ENCODE measurements at places on chromosomes 2 and 18.

- no peak for DNase-seq
Measured at GRCh38 chr2:38474715-38475566, 97.9 kb upstream of the ATL2 start.

GRCh38 chr2:24861500-24861899 is 58.5 kb downstream of the ADCY3 start:
- DNase-seq: no peak

GRCh38 chr2:44267796-44268648 is 7.3 kb upstream of the SLC3A1 start:
- DNase-seq: no peak

DNA sequence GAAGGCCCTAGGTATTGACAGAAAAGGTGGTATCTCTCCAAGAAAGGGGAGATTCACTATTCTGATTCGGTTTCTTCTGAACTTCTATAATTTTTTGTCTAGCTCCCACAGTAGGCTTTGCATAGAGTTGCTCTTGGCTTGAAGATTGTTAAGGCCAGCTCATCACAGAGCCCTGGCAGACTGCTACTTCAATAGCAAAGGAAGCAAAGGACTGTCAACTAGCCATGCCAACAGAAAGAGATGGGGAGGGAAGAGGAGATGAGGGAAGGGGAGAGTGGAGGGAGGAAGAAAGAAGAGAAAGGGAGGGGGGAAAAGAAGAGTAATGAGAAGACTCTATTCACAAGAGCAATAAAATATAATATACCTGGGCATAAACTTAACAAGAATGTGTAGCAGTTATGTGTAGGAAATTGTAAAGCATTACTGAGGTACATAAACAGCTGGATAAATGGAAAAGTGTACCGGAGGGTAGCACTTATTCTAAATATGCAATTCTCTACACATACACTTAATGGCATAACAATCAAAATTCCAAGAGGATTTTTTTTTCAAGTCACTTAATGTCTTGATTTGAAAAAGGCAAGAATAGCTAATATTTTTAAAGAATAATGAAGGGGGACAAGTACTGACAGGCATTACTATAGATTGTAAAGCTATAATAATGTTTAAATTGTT is 102.5 kb downstream of the LOXHD1 start:
- DNase-seq: no peak

DNA sequence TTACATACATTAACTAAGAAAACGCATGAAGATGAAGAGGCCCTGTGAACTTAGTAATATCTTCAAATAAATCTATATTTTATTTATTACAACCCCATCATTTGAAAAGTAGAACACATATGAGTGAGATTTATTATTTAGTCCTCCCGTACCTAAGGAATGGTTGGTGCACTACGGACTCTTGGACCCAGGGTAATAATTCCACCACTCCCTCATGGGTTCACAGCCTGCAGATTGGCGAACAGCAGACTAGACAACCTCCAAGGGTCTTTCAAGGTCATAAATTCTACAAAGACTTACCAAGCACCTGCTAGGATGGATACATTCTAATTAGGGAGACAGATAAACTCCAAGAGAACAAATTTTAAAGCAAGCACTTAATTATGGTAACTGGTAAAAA is 51.6 kb downstream of the GALNT14 start:
- no peak for DNase-seq

DNA sequence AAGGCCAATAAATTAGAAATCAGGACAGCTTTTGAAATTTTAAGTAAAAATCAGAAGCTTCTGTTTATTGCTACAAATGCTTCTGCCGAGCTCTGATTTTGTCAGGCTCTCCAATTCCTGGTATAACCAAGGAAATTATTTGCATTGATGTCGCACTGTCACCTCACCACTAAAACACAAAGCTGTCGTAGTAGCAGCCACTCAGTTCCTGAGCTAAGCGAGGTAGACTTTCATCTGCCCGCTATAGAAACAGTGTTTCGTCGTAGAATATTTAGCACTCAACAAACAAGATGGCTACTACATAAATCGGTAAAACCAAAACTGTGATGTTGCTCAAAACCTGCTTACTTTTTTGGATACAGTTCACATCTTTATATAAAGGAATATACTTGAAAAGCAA is 141.3 kb upstream of the FOSL2 start:
- no peak for DNase-seq

DNA sequence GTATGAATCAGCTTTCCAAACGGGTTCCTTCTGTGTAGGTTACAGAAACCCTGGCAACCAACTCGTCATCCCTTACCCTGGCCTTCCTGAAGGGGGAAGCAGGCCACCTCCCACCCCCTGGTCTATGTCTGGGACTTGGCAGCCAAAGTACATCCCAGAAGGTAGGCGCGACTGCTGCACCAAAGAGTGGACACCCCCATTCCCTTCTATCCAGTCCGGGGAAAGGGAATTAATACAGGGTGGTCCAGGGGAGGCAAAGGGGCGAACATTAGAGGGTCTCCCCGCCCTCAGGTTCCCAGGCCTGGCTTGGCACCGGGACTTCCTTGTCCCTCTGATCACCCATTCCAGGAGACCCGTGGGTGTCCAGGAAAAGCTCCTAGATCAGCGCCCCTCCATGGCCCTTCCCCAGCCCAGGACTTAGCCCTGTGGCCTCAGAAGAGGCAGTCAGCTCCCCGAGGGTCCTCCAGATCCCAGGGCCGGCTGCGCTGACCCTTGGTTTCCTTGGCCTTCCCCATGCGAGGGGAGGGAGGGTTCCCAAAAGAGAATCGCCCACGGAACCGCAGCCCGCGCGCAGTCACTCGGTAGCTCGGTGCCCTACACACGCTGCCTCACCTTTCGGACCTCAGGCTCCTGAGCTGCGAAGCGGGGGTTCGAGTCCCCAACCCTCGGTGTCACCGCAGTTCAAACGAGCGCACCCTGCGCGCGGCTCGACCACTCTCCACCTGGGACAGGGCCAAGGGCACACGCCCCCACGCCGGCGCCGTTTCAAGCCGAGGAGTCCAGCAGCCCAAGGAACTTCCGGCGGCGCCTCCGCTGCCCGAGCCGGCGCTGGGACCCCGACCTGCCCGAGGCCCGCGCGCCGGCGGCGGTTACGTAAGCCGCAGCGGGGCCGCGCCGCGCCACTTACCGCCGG is at the start of gene PER2:
TSS of gene PER2 (minus strand) at position 874 of the 913 bp plus-strand sequence. CDS start 10,674 bp downstream, outside the sequence.
- DNase-seq: no peak

GRCh38 chr18:50753311-50753710 is 66.5 kb downstream of the MRO start:
- no peak for DNase-seq

- DNase-seq: no peak
Measured at GRCh38 chr2:27212626-27213471, 781 bp upstream of the SLC5A6 start.

GRCh38 chr2:218002845-218003180 is at the start of gene TNS1:
TSS of gene TNS1 (minus strand) at chr2:218002995. CDS start at chr2:218002872, 123 bp downstream.
- DNase-seq: no peak

GRCh38 chr2:234046521-234046920 is 4.0 kb upstream of the SPP2 start:
- no peak for DNase-seq

- no peak for DNase-seq
Measured at GRCh38 chr2:157271590-157272203, 14.2 kb downstream of the GALNT5 start.

DNA sequence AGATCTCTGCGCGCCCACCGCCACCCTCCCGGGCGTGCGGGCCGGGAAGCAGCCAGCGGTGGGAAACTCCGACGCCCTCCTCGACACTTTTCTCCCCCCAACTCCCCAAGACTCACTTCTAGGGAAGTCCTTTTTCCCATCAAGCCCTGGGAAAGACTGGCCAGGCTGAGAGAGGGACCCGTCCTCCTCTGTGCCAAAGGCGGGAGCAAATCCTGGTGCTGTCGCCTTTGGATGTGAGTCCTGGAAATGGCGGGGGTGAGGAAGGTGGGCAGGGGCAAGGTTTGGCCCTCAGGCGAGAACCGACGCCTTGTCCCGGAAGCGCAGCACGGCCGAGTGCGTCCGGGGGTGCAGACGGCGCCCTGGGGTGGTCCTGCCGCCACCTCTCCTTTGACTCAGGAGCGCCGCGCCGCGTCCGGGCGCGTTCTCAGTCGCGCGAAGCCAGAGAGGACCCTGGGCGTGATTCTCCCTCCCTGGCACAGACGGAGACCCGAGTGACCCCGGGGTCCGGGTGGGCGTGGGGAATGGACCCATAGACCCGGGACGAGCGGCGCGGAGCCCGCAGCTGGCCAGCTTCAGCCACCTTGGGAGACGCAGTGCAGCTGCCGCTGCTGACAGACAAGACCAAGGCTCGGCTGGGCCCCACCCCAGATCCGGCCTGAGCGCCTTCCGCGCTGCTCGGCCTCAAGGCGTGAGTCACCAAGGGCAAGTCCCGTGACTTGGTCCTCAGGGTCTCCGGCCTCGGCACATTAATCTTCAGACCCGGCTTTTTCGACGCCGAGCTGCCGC is 3.5 kb upstream of the LBX2 start:
- DNase-seq: no peak

DNA sequence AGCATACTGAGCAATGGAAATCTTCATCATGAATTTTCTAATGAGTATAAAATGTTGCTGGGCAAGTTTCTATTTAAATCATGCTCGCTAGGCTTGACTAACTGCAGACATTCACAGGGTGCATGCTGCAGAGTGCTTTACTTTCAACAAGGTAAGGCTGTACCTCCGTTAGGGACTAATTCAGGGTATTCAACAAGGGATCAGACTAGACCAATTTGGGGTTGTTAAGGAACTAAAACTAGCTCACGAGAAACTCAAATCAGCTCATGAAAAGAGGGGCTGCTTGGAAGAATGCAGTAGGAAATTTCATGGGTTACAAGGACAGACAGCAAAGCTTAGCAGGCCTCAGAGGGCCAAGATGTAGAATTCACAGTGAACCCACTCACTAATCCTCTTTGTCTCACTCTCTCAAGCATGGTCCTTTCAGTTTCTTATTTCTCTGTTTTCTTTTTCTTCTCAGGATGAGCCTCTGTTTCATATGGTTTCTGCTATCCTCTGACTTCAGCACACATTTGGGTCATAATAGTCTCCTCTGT is 2.2 kb downstream of the MYO3B start:
- no peak for DNase-seq

- no peak for DNase-seq
Measured at GRCh38 chr2:238174701-238175100, 15.9 kb downstream of the ERFE start.

- no peak for DNase-seq
Measured at GRCh38 chr2:195500879-195501278, 156.1 kb upstream of the SLC39A10 start.

- DNase-seq: no peak
Measured at GRCh38 chr2:191298306-191298705, 53.1 kb downstream of the MYO1B start.

- DNase-seq: no peak
Measured at GRCh38 chr2:186427970-186428369, 58.1 kb upstream of the ZC3H15 start.

DNA sequence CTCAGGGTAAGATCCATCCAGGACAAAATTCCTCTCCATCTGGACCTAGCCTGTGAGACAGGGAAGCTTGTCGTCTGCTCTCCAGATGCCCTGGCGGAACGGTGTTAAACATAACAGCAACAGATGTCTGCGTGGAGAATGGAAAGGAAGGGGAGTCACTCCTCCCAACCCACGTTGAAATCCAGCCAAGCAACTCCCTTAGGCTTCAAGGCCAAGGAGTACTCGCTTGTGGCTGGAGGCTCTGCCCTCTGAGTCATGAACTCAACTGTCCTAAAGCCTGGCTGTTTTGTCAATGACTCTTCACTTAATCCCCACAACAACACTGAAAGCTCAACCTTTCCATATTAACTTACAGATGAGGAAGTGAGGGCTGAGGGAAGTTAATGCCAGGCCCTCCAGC is 42.2 kb downstream of the TPO start:
- DNase-seq: no peak

DNA sequence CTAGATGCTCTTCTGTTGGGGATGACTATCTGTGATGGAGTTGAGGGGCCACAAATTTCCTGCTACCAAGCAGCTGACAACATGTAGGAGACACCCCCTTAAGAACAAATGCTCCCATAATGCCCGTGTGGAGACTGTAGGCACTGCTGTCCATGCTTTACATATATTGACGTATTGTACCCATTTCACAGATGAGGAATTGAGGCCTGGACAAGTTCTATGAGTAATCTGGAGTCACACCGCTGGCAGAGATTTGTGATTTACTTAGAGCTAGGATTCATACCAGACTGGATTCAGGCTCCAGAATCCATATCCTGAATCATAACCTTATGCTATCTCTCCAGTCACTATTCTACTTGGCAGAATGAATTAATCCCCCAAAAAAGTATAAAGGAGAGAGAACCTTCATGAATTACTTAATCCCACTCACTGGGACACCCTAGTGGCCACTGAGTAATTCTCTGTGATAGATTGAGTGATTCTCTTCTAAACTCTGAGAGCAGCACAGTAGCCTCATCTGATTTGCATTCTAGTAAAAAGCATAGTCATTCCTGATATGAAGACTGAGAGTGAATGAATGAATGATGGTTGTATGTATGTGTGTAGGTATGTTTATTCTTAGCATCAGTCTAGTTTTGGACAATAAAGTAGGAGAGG is 460.7 kb upstream of the MEIS1 start:
- no peak for DNase-seq

DNA sequence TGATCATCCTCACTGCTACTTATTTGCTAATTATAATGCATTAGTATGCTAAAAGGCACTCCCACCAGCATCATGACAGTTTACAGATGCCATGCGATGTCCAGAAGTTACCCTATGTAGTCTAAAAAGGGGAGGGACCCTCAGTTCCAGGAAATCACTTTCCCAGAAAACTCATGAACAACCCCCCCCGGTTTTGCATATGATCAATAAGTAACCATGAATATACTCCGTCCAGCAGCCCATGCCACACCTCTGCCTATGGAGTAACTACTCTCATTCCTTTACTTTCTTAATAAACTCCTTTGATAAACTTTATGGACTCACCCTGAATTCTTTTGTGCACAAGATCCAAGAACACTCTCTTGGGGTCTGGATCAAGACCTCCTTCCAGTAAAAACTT is 86.8 kb downstream of the MALT1 start:
- no peak for DNase-seq

- DNase-seq: no peak
Measured at GRCh38 chr2:95700519-95700918, 108.7 kb downstream of the TRIM43 start.

GRCh38 chr2:84301717-84302116 is 157.4 kb downstream of the SUCLG1 start:
- DNase-seq: no peak
